ENCODE measurements at places on chromosomes 6 and 20.

- DNase-seq, result no peak
These were observed 32.9 kb upstream of the TENT5A start for GRCh38 chr6:81785377-81785776.

DNA sequence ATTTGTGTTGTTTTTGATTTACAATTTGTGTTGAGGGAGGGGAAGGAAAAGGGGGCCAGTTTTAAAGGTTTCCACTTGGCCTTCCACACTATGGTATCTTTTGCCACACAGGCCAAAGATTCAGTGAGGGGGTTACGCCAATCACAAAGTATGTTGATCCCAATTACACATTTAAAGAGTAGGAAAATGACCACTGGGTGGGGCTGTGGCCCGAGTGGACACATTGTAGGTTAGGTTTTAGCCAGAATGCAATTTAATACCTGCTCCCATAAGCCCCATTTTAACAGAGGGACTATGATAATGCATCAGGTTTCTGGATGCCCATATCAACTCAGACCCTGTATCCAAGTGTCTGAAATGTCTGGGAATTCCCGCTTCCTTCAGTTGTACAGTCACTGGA is 15.6 kb downstream of the VGLL2 start:
- DNase-seq, result no peak

GRCh38 chr6:148021699-148022098 is 320.9 kb upstream of the SASH1 start:
- DNase-seq, result no peak

- no peak for DNase-seq
These were observed 108.6 kb upstream of the DOK5 start for GRCh38 chr20:54366669-54367344.

DNA sequence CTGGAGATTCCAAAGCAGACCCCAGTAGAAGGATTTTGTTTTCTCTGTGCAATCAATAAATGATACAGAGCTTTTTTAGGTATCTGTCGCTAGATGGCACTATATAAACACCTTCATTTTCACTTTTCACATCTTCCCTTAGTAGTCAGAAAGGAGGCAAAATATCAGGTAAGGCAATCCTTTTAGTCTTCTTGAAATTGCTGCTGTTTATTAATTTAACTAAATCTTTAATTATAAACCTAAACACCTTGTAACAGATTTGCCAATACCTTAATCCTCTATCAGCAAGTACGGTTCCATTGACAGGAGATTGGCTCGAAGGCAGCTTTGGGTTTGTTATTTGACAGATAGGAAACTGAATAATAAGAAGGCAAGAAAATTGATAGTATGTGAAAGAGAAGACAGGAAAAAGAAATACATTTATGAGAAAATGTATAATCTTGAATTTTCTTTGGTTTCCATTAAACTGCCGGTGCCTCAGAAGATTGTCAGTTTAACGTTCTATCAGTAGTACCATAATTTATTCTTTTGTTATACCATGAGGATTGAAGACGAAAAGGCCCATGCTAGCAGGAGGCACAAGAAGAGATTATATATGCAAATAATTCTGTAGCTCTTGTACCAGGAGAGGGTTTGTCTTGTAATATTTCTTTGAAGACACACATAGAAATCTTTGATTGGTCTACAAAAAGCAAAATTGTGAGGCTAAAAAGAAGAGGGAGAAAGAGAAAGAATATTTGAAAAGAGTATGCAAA is 23.5 kb upstream of the IBTK start:
- DNase-seq, result no peak

DNA sequence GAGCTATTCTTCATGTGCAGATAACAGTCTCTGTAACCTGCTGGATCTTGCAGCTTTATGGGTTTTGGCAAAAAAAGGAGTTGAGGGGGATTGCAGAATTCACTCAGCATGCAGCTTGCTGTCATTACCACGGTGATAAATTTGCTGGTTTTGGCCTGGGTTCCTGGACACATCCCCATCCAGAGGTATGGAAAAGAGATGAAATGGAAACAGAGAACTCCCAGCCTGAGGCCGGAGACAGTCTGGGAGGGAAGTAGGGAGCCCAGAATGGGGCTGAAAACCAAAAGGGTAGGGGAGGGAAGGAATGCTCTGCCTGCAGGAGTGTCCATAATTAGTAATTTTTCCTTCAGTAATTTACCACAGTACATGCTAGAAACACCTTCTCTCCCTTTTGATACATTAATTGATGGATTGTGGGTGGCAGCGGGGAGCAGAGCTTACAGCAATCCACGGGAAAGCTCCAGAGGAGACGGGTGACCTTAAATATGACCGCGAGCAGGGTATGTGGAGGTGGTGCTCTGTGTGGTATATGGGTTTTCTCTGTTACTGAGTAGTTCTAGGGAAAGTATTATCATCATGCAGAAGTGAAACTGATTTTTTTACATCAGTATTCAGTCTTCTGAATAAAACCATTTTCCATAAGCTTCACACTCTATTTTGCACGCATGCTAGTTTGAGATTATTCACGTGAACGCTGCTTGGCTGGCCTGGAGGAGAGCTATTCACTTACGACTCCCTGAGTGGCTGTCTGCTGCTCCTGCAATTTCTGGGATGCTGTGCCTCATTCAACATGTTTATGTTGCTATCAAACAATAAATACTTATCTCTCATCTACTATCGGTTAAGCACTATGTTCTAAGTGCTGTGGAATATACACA is 66.3 kb upstream of the KCNK16 start:
- DNase-seq, result no peak

DNA sequence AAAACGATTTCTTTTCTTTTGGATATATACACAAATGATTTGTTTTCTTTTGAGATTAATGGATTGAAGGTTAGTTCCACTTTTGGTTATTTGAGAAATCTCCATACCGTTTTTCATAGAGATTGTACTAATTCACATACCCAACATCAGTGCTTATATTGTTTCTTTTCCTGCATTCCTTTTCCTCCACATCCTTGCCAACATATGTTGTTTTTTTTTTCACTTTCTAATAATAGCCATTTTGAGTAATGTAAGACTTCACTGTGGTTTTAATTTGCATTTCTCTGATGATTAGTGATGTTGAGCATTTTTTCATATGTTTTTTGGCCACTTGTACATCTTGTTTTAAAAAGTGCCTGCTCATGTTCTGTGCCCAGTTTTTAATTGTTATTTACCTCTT is 846.4 kb upstream of the EYS start:
- DNase-seq, result no peak

DNA sequence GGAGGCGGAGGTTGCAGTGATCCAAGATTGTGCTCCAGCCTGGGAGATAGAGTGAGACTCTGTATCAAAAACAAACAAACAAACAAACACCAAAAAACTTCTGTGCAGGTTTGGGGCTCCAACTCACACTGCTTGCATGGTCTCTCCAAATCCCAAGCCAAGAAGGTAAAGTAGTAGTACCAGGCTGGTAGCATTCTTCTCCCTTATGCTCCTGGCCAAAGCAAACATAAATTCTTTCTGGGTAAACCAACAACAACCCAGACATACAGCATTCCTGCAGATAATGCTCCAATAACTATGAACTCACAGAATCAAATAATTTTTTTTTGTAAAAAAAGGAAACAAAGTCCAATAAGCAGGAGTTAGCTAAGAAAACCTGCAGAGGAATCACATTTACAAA is 57.8 kb upstream of the KLHL31 start:
- no peak for DNase-seq

GRCh38 chr6:150575836-150576235 is 23.8 kb upstream of the PLEKHG1 start:
- DNase-seq, result no peak

- DNase-seq, result no peak
These were observed 983.5 kb upstream of the FLRT3 start for GRCh38 chr20:15320941-15321340.

GRCh38 chr6:139109558-139109957 is 25.3 kb upstream of the HECA start:
- peak; percentile 46 for DNase-seq
